Osteocyte (in vitro differentiated cells): ENCODE measurements at places on chromosomes 3 and 15. TPM values are rescaled to one million over a fixed set of nuclear protein-coding genes. Genes with fewer than 3 reads are reported as not detected.

CFAP92 gene
- total RNA-seq = 0.18 TPM in 1 of 2 replicates, not detected in the other

MCTP2 gene
- total RNA-seq = 0.26 and 0.32 TPM in 2 replicates

SLC28A2 gene
- total RNA-seq = not detected in 2 replicates

TNK2 gene
- total RNA-seq = 42.9 and 54.2 TPM in 2 replicates

NPAP1 gene
- total RNA-seq = not detected in 2 replicates

UBA7 gene
- total RNA-seq = 63.2 and 63.6 TPM in 2 replicates

ZNF662 gene
- total RNA-seq = not detected in 2 replicates

MKRN2OS gene
- not detected in 2 replicates for total RNA-seq

CGNL1 gene
- 5.5 and 6.2 TPM in 2 replicates for total RNA-seq

GALNT15 gene
- 0.56 and 1.2 TPM in 2 replicates for total RNA-seq

ITGA11 gene
- total RNA-seq = 1,149 and 1,161 TPM in 2 replicates

NLGN1 gene
- total RNA-seq = 3.9 and 4.0 TPM in 2 replicates

SPSB4 gene
- 2.0 and 3.3 TPM in 2 replicates for total RNA-seq

ZNF80 gene
- total RNA-seq = not detected in 2 replicates

SCAPER gene
- 18.6 and 20.0 TPM in 2 replicates for total RNA-seq

NMD3 gene
- 58.7 and 60.9 TPM in 2 replicates for total RNA-seq

U2SURP gene
- 82.5 and 88.8 TPM in 2 replicates for total RNA-seq

GNAT1 gene
- total RNA-seq = not detected in 2 replicates

SCAANT1 gene
- not detected in 2 replicates for total RNA-seq

ACTC1 gene
- total RNA-seq = 3.8 and 4.0 TPM in 2 replicates

SMCO1 gene
- total RNA-seq = not detected in 2 replicates

CACNA1D gene
- total RNA-seq = 0.48 and 0.57 TPM in 2 replicates

DNASE1L3 gene
- total RNA-seq = not detected in 2 replicates

TYRO3 gene
- total RNA-seq = 8.1 and 8.3 TPM in 2 replicates

MORC1 gene
- total RNA-seq = not detected in 2 replicates

ZMYND10 gene
- 0.50 and 1.6 TPM in 2 replicates for total RNA-seq

CCNB2 gene
- 12.2 and 12.7 TPM in 2 replicates for total RNA-seq

ARHGEF26 gene
- total RNA-seq = 5.4 and 5.5 TPM in 2 replicates

GOLGA8O gene
- 2.4 and 2.5 TPM in 2 replicates for total RNA-seq

ZPLD1 gene
- not detected in 2 replicates for total RNA-seq

ONECUT1 gene
- not detected in 2 replicates for total RNA-seq

P2RY14 gene
- not detected in 2 replicates for total RNA-seq

MEF2A gene
- total RNA-seq = 97.8 and 123 TPM in 2 replicates

PLCB2 gene
- 0.40 and 1.2 TPM in 2 replicates for total RNA-seq

AVEN gene
- 12.5 and 14.8 TPM in 2 replicates for total RNA-seq

HYKK gene
- total RNA-seq = 3.1 and 3.4 TPM in 2 replicates

RBP2 gene
- total RNA-seq = not detected in 2 replicates

SERINC4 gene
- not detected in 2 replicates for total RNA-seq

C3orf33 gene
- 3.2 and 3.9 TPM in 2 replicates for total RNA-seq

CHRNA7 gene
- 0.37 and 0.73 TPM in 2 replicates for total RNA-seq

GOLGA6L10 gene
- 1.6 and 2.9 TPM in 2 replicates for total RNA-seq

ITIH3 gene
- 0.59 and 0.78 TPM in 2 replicates for total RNA-seq

MASP1 gene
- not detected in 2 replicates for total RNA-seq

FOXB1 gene
- total RNA-seq = not detected in 2 replicates

FOXL2NB gene
- 0.21 TPM in 1 of 2 replicates, not detected in the other for total RNA-seq

APOD gene
- 2.6 and 3.2 TPM in 2 replicates for total RNA-seq

ATP8B4 gene
- not detected in 2 replicates for total RNA-seq

FGF7 gene
- total RNA-seq = 0.32 TPM in 1 of 2 replicates, not detected in the other

ANKUB1 gene
- not detected in 2 replicates for total RNA-seq

PRSS50 gene
- not detected in 2 replicates for total RNA-seq

ST8SIA2 gene
- total RNA-seq = 2.1 and 3.5 TPM in 2 replicates

CYP1A1 gene
- total RNA-seq = 0.18 and 0.24 TPM in 2 replicates

HYAL3 gene
- 2.3 and 3.0 TPM in 2 replicates for total RNA-seq

TMCO5A gene
- not detected in 2 replicates for total RNA-seq

SLC30A4 gene
- total RNA-seq = 14.8 and 15.4 TPM in 2 replicates

ZNF774 gene
- 1.6 and 3.1 TPM in 2 replicates for total RNA-seq
